Inflammatory macrophage treated with lipopolysaccharide for 1 hour (primary cell): ENCODE measurements at places on chromosomes 2 and 18.
A peak's percentile ranks its signal among the peaks of the same experiment; 100 is the strongest.

- DNase-seq, result no peak
These were observed 101.7 kb upstream of the FZD7 start for GRCh38 chr2:201931951-201932350.

DNA sequence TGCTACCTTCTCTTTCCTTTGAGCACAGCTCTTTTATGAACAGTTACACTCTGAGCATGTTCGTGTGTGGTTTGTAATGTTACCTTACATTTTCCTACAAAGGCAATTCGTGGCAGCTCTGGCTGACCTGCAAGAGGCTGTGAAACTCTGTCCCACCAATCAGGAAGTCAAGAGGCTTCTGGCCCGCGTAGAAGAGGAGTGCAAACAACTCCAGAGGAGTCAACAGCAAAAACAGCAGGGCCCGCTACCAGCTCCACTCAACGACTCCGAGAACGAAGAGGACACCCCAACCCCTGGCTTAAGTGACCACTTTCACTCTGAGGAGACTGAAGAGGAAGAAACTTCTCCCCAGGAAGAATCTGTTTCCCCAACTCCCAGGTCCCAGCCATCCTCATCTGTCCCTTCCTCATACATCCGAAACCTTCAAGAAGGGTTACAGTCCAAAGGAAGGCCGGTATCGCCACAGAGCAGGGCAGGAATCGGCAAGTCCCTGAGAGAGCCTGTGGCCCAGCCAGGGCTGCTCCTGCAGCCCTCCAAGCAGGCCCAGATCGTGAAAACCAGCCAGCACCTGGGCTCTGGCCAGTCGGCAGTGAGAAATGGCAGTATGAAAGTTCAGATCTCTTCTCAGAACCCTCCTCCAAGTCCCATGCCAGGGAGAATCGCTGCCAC, 56.9 kb downstream of the WDSUB1 start:
- DNase-seq, result no peak

GRCh38 chr18:80254971-80255500, 7.7 kb upstream of the PARD6G start:
- no peak for DNase-seq

DNA sequence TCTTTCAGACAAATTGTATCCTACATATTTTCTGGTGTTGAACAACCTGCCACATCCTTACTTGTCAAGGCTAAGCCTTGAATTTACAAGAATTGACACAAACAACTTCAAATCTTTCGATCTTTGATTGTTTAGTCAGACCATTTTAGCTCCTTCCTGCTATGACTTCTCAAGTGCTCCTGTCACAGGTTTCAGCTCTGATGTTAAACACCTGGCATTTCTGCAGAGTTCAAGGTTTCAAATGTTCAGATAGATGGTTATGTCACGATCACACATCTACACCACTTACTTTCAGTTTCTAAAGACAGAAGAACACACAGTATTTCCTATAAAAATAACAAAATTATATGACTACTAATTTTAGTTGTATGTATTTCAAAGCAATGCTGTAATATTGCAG, 84.0 kb downstream of the RND3 start:
- no peak for DNase-seq

GRCh38 chr2:222239091-222239490, 59.7 kb downstream of the PAX3 start:
- no peak for DNase-seq

- DNase-seq, result no peak
These were observed 806.4 kb upstream of the FANCL start for GRCh38 chr2:59047373-59047995.

DNA sequence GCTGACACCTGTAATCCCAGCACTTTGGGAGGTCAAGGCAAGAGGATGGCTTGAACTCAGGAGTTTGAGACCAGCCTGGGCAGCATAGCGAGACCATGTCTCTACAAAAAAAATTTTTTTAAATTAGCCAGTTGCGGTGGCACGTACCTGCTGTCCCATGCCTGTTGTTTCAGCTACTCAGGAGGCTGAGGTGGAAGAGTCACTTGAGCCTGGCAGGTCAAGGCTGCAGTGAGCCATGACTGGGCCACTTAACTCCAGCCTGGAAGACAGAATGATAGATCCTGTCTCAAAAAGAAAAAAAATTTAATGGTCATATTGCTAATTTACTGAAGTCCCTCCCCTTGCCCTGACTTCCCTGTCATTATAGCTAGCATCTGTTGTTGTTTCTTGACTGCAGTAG, 112.6 kb downstream of the ARHGAP28 start:
- no peak for DNase-seq

GRCh38 chr2:60959501-60959900, 58.0 kb upstream of the PEX13 start:
- DNase-seq, result no peak

DNA sequence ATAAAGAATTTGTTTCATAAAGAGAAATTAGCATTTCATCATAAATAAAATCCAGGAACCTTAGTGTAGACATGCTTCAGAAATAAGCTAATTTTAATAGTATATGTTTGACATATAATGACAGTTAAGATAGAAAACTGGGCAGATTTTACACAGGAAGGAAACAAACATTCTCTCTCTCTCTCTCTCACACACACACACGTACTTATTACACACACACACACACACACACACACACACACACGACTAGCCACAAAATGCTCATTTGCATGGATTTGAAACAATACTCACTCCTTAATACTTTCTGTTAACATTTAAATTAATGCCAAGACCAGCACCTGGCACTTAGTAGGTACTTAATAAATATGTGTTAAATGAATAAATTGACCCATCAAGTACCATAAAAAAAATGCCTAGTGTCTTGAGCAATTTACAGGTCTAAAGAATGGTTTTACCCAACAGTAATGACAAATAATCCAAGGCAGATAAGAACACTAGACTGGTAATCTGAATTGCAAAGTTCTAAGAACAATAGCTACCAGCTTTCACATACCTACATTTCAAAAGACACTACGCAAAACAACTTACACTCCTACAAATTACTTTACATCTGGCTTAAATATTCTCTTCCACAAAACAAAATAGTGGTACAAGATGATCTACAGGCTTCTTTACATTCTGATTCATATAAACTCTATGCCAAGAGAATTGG, 2.9 kb upstream of the GALNT3 start:
- no peak for DNase-seq

DNA sequence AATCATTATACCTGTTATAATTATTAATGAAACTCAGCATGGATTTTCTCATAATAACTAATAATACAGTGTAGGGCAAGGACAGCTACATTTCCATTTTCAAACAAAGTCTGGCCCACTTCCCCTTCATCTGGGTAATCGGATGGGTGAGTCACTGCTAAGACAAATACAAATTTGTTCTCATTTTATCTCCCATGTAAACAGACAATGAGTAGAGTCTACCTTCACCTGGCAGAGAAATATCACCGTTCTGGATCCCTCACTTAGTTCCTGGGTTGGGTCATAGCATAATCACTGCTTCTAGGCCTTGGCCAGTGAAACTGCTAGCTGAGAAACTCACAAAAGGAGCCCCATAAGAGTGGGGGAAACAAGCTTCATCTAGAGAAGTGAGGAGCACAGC, 9.2 kb downstream of the CNTNAP5 start:
- no peak for DNase-seq

GRCh38 chr2:137925599-137925998, 38.7 kb upstream of the HNMT start:
- no peak for DNase-seq

- no peak for DNase-seq
These were observed 209.0 kb downstream of the MC4R start for GRCh38 chr18:60163622-60164021.

DNA sequence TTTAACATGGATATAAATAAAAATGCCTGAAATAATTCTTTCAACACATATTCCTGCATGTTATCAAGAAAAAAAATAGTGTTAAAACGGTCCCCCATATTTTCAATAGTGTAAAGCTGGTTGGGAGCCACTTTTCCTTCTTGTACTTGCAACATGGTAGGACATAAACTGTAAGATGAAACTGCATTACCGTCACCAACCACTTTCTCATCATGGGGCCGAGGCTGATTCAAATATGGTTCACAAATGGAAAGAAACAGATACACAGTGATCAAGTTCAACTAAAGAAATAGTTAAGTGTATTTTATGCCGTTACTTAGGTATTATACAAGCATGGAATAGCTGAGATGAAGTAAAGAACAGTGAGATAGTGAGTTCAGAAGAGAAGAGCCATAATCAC, 360.7 kb downstream of the ZEB2 start:
- DNase-seq, result no peak

- DNase-seq, result no peak
These were observed 9.3 kb upstream of the PSMD1 start for GRCh38 chr2:231047274-231047922.

DNA sequence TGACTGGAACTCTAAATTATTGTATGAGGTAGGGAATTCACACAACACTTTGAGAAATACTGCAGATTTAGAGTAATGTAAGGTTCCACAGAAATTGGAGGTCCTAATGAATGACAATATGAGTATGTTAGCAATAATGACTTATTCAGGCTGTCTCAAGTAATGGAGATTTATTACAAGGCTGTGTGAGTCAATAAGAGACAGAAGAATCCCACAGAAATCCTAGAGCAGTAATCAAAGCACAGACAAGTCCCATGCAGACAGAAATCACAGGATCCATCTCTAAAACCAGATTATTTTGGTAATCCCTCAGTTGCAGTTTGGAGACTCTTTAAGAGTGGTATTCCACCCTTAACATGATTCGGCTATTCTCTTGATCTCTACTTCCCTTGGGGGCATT, 83.6 kb downstream of the FAM161A start:
- no peak for DNase-seq

DNA sequence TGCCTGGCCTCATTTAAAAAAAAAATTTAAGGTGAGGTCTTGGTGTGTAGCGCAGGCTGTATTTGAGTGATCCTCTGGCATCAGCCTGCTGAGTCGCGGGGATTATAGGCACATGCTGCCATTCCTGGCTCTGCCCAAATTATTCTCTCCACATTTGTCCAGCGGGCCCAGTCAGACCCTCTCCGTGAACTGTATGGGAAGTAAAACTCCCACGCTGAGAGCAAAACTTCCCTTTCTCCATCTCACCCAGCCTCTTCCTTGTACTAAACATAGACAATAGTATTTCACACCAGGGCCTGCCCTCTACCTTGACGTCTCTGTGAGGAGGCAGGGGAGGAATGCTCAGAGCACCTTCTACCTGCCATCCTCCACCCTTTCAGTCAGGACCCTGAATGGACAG, 37.0 kb downstream of the EIF4E2 start:
- peak; percentile 71 for DNase-seq
